ENCODE measurements at places on chromosomes 13 and 19.

GRCh38 chr13:37091835-37092234, 13.6 kb downstream of the CSNK1A1L start:
- DNase-seq: no peak

DNA sequence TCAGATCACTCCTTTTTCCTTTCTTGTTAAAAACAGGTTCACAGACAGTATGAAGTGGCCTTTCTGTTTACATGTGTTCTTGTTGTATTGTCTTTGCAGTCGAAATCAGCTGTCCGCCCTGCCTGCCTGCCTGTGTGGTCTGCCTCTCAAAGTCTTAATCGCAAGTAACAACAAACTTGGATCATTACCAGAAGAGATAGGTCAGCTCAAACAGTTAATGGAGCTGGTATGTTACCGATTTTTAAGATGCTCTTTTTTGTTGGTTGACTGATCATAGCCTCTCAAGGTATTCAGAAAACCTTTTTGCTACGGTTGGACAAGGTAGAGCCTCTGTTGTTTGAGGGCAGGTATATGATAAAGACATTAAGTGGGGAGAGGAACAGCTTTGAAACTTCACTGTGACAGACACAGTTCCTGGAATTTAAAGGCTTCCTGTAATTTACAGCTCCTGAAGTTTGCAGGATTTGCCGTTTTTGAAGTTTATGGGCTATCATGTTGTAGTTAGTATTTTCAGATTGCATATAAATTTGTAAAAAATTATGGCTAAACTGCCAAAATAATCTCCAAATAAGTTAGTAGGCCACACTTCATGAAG, 116.1 kb downstream of the LRCH1 start:
- no peak for DNase-seq

DNA sequence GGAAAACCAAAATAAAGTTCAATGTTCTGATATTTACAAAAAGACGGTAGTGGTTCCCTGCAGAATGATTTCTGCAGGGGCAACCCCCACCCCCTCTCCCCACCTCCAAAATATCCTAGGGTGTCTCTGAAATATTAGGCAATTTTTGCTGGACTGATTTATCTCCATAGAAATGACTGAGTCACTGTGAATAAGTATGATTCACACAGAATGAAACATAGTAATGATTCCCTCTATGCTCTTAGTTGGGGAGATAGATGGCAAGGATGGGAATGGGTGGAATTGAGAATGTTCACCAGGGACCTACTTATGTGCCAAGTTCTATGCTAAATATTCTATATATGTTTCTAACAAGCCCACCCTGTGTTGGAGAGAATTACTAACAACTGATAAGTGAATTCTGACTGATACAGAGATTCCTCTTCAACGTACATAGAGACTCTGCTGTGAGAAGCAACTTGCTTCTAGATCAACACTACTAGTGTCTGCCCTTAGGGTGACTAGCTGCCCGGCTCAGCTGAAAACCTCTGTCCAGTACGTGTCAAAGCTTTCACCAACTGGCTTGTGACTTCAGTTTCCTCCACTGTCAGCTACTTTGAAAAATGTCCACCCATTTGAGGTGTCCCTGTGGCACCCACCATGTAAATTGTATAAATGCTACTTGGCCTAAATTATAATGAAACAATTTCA, 38.4 kb upstream of the RAP2A start:
- no peak for DNase-seq

DNA sequence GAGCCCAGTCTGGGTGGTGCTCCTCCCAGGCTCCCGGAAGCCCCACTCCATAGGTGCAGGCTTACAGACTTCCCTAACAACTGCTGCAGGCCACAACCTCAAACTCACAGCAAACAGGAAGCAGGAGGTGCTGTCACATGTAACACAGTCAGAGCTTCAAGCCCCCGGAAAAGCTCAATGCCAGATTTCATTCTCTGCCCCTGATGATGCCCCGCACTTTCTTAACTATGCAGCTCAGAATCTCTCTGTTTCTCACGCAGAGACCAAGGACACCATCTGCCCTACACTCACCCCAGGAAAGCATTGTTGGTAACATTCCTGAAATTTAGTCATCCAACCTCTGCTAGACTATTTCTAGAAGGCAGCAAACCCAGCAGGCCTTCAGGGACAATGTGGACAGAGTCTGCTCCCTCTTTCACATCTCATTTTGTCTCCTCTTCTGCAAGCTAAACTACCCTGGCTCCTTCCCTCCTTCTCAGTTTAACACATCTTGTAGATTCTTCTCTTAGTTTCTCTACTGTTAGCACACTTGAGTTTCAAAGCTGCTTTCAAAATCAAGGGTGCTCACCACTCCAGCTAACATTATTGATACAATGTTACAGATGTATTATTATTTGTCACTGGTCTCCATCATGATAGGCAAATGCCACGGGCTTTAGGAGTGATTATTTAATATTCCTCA, 162.5 kb downstream of the KCTD12 start:
- no peak for DNase-seq

- peak; percentile 62 for DNase-seq
Observed at GRCh38 chr19:49890349-49891311, 6.1 kb downstream of the IL4I1 start.

GRCh38 chr13:113514847-113515246, 24.3 kb upstream of the DCUN1D2 start:
- DNase-seq: no peak

GRCh38 chr13:45368005-45368404, 27.0 kb upstream of the TPT1 start:
- DNase-seq: peak; percentile 60

DNA sequence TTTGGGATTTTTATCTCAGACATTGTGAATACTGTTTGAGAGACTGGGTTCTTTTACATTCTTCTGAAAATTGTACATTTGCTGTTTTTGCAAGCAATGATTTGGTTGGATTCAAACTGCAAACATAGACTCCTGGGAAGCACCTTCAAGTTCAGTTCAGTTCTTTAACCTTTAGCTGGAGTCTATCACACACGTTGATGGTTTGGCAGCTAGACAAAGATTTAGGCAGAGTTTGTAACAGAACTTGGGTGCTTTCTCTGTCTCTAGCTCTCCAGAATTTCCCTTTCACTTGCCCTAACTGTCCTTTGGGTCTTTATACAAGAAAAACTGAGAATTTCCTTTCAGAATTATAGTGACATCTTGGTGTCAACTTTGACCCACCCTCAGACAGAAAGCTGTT, 556.6 kb downstream of the DIAPH3 start:
- no peak for DNase-seq

GRCh38 chr19:5189318-5189607, 151.3 kb downstream of the PTPRS start:
- no peak for DNase-seq

DNA sequence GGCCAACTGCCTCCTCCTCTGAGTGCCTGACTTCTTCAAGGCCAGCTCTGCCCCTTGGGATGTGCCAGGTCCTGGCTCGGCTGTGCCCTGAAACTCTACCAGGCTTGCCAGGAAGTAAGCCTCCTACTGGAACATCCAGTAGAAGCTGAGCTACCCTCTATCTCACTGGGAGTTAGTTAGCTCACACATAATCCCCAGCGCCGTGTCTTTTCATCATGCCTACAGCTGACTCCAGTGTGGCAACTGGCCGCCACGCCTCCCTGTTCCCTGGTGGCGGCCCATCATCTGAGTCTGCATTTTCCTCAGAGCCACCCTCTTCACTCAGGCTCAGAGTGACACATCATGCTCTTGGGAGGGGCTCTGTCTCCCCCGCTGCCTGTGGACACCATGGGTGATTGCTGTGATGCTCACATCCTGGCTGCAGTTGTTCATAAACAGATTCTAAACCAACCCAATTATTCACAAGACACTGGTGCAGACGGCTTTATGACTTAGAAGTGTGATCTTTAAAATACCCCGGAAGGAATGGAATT, 131.9 kb upstream of the IRS2 start:
- DNase-seq: no peak

GRCh38 chr19:10389863-10390262, 9.5 kb upstream of the TYK2 start:
- DNase-seq: no peak

- DNase-seq: no peak
Observed at GRCh38 chr13:27242702-27243101, 8.7 kb upstream of the RPL21 start.

GRCh38 chr19:18100710-18101109, 3.1 kb downstream of the MAST3 start:
- no peak for DNase-seq

DNA sequence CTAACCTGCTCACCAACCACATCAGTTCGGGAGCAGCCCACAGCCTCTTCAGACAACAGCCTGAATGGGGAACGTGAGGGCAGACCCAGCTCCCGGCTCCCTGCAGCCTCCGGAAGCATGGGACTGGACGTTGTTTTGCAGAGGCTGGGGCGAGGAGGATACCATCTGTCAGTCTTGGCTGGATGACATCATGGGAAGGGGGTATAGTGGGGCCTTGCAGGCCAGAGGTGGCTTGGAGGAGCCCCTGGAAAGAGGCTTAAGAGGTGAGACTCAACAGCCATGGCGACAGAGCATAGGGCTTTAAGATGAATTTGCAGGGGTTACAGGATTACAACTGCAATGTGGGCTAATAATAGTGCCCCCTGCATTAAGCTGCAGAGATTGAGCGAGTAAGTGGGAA, 1.5 kb downstream of the FXYD3 start:
- no peak for DNase-seq
